Spleen (tissue), 13 donors: ENCODE measurements at places on chromosomes 1 and 21.

DNA sequence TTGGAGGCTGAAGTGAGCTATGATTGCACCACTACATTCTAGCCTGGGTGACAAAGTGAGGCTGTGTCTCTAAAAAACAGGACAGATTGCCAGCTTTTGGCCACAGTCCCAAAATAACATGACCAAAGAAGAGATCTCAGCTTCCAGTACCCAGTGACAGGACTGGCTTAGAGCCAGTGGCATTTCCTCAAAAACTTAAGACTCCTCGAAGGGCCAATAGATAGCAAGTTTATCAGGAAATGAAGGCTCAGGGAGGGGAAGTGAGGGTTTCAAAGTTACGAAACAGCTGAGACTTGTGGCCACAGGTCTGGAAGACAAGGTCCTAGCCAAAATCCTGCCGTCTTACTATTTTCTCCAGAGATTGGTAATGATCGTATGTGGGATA is 6.3 kb upstream of the TMEM39B start:
- DNase-seq, result no peak

DNA sequence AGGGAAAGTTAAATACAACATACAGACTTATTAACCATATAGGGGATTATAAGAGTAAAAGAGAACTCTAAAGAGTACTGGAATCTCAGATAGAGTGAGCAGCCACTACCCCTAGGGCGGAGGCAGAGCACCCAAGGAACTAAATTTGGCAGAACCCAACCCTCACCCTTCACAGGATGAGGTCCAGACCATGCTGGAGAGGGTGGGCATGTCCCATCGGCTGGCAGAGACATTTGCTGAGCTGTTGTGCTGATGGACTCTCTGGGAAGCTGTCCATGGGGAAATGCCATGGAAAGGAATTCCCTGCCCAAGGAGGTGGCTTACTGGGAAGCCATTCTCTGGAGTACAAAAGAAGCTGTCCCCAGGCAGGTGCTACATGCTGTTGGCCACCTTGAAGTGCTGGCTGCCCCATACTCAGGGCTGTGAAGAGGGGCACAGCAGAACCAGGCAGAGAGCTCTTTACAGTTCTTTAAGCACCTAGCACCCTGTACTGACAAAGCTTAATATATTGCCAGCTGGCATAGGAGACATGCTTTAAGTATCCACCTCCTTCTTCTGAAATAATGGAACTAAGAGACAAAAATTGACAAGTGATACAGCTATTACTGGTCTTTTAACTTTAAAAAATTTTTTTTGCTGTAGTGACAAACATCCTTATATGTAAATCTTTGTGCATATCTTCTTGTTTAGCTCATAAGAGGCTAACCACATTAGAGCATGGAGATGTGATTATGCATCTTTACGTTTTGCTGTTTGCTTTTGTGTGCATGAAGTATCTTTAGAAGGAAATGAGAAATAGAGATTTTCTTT is 29.6 kb downstream of the TSNAX start:
- DNase-seq, result no peak

- DNase-seq, result no peak
Measured at GRCh38 chr1:8879922-8880676, 1.6 kb upstream of the ENO1 start.

- DNase-seq, result no peak
Measured at GRCh38 chr1:21189421-21189820, 12.7 kb upstream of the EIF4G3 start.

DNA sequence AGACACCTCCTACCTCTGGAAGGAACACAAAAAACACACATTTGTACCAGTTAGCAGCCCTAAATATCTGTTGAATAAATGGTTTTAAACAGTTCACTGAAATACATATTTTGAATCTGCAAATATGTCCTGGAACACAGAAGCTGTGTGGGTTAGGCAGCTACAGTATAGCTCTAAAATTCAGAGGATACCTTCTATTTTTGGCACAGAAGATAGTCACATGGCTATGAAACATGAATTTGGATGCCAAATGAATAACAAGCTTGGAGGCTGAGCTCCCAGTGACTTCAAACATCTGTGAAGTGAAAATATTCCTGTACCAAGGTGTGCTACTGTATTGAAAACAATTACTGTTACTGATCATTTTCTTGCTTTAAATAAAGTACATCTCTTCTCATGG is 391.5 kb upstream of the ADGRL2 start:
- no peak for DNase-seq

- DNase-seq, result no peak
Measured at GRCh38 chr1:156401041-156401574, 32.1 kb downstream of the RHBG start.
